ENCODE measurements at places on chromosomes 7 and 10.
A peak's percentile ranks its signal among the peaks of the same experiment; 100 is the strongest.

GRCh38 chr10:29535778-29536453 lies 98.9 kb downstream of the SVIL start:
- no peak for DNase-seq

DNA sequence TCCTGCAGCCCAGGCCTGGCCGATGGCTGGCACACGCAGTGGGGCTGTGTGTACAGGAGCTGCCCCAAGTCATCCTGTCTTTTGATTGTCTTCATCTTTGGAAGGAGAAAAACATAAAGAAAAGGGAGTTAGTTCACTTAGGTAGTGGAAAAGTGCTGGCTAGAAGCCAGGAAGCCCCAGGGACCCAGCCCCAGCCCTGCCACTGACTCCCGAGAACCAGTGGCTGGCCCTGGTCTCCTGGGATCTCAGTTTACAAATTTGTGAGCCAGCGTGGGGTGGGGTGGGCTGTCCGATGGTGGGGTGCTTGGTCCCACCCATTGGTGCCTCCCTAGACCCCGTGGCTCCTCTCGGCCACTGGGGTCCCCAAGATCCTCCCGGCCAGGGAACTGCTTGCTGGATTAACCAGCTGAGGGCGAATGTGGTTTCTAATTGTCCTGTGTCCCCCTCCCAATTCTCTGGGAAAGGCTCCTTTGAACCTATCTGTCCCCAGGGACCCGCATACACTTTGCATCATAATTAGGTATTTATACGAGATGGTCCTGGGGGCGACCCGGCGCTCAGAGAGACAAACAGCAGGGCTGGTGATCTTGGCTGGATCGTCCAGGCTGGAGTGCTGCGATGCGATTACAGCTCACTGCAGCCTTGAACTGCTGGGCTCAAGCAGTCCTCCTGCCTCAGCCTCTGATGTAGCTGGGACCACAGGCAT lies 16.3 kb upstream of the CHST12 start:
- DNase-seq, result no peak

GRCh38 chr7:134669845-134670373 lies 23.3 kb downstream of the BPGM start:
- peak; percentile 96 for DNase-seq

DNA sequence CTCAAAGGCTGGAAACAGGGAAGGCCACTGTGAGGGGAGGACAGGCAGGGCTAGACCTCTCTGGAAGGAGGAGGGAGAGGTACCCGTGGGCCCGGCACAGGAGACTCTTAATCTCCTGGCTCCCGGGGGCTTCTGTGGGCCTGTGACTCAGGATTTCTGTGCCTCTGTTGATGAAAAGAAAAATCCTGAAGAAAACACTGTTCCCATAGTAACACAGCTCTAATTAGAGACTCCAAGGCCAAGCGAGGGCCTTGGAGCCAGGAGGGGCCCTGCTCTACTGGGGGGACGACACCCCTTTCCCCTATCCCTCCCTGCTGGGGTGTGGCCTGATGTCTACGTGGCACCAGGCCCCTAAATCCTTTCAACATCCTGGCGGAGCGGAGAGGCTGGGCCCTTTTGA lies 174.1 kb upstream of the TNRC18 start:
- no peak for DNase-seq

DNA sequence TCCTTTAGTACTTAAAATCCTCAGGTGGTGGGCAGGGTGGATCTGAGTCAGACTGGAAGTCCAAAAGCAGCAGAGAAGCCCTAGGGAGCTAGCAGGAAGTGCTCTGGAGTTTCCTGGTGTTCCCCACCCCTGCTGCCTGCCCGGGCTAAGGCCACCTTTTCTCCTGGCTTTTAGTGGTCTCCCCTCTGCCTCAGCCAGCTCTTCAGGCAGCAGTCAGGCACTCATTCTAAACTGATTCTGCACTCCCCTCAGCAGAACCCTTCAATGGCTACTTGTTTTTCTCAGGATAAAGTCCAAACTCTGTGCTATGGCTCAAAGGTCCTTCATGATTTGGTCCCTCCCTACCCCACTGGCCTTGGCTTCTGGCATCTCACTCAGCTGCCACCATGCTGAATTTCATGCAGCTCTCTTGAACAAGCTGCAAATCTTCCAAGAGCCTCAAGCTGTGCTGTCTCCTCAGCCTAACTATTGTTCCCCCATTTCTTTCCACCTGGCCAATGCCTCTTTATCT lies 28.9 kb upstream of the DNMBP start:
- DNase-seq, result no peak

DNA sequence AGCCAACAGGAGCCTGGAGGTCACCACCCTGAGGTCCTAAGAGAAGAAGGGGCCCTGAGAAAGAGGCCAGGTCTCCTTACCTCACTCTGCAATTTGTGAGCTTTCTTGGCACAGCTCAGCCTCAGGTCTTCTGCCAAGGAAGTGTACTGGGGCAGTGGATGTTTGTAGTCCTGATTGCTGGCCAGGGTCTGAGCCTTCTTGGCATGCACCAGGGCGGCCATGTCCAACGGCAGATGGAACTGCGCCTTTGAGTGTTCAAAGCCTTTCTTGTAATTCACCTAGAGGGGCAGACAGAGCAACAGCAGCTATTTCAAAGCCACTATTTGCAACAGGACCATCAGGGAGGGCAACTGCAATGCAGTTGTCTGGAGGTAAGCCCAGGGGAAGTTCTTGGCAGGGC lies 51.7 kb downstream of the NRAP start:
- no peak for DNase-seq

- no peak for DNase-seq
Measured at GRCh38 chr10:133544506-133544905, 17.3 kb downstream of the CYP2E1 start.

GRCh38 chr7:25068502-25069213 lies 56.4 kb downstream of the CYCS start:
- no peak for DNase-seq

DNA sequence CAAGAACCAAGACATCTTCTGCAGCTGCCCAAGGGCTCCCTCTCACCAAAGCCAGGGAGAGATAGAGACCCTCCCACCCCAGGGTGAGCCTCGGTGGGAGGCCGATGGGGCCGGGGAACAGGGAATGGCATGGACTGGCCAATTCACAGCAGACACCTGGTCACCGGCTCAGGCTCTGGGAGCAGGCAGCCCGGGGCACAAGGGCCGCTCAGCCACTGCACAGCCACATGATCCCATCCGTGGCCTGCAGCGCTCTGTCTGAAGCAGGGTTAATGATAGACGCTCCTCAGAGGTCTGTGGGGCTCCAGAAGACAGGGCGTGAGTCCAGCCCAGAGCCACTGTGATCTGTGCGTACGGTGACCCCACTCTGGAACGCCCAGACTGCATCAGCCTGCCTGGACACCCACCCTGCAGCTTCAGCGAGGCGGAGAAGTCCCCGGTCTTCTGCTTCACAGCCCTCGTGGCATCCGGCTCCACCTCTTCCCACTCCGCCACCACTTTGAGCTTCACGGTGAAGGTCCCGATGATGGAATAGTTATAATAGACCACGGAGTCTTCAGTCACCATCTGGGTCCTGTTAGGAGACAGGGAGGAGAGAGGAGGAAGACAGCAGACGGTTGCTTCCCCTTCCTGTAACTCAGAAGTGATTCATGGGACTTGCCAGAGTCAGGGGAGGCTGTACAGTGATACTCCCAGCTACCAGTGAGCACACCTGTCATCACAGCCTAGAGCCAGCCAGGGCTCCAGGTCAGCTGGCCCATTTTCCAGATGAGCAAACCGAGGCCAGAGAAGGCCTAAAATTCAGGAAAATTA lies 14.0 kb downstream of the TMEM130 start:
- DNase-seq, result no peak

GRCh38 chr10:97525086-97525485 lies 26.4 kb downstream of the UBTD1 start:
- no peak for DNase-seq

DNA sequence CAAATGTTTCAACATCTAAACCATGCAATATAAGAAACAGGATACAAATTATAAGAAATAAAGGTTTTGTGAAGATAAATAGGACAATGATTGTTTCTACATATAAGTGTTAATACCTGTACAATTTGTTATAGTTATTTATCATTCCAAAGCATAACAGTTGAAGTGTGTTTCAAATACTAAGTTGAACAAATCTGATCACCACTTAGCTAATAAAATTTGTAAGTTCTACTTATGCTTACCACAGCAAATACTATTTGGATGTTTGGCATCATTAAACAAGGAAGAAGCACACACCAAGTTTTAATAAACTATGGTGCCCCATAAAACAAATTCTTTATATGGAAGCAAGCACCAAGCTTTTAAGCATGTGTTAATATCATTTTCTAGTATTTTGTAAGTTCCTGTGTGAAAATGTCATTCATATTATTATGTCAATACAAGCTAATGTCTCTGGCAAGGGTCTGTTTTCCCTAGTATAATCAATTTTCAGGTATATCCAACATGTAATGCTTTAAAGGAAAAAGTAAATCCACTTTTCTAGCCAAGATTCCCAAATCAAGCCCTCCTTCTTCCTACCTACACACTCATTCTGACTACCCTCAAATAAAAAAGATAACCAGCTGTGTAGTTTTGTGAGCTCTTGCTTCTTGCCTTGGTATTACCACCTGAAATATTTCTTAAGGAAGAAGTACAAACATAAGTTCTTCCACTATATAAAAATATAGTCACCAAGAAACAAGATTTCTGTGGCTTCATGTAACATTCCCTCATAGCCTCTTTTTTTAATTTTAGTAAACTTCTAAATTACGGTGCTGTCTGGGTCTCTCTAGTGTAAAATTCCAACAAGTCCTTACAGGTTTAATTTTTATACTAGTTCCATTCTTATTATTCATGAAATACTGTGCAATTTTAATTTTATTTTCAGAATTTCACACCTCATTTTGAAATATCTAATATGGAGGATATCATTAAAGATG lies 9.2 kb downstream of the SKAP2 start:
- DNase-seq, result no peak

DNA sequence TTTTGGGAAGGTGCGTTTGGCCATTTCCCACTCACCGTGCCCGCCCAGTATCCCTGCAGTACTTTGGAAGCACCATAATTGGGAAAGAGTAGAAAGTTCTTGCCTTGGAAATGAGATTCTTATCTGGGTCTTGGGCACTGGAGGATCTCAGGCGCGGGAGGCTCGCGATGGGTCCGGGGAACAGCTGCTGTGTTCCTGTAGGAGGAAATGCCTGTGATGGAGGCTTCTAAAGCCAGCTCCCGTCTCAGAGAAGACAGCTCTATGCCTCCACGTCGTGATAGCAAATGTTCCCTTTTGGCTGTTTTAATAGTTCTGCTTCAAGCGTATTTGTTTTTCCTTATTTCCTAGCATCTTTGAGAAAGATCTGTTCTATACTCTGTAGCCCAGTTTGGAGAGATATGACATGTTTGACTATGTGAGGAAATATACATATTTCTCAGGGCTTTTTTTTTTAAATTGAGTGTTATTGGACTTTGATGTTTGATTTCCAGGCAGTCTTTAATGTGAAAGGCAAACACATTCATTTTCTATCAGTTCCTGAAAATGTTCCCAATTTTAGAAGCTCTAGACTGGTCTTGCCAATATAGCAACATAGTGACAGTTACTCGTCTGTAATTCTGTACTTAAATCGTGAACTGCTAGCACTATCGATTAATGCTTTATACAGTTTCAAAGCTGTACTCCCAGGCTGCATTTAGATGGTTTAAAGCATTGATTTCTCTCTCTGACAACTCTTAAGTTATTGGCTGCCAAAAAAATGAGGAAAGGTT lies 280.8 kb downstream of the DPP6 start:
- no peak for DNase-seq

DNA sequence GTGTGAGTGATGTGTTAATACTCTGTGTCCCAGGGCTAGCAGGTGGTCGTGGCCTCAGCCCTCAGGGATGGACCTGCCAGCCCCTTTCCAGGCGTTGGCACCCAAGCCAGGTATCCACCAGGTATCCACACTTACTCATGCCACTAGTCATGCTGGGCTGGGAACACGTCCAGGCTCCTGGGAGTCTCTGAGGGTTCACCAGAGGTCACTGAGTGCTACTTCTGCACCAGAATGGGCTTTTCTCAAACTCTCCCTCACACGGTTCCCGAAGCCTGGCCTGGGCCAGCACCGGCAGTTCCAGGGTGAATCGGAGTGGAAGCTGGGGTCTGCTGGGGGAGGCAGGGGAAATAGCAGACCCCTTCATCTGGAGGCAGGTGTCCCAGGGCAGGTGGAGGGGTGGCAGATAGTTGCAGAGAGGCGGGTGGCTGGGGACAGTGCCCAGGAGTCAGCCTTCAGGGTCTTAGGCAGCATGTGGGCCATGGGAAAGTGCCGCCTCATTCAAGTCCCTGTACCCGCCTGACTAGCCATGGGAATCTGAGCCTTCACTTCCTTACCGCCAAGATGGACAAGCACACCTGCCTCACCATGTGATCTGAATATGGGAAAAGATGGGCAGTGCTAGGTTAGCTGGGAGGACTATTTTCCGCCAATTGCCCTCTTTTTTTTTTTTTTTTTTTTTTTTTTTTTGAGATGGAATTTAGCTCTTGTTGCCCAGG lies 95.5 kb upstream of the GTF2I start:
- no peak for DNase-seq

- peak; percentile 68 for DNase-seq
Measured at GRCh38 chr10:100508691-100509150, 10.9 kb downstream of the SEC31B start.

DNA sequence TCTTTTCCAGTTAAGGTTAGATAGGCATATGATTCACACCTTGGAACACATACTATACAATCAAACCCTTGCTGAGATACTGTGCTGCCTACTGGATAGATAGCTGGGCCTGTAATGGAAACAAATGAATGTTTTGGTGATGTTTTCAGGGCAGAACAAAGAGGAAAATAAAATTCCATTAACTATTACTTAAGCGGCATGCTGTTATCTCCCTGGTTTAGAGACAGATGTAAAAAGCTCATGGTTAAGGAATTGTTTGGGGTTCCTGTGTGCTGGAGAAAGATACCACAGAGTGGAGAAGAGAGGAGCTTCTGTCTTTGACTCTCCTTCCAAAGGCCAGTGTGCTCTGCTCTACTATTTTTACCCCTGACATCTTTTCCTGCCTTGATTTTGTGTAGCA lies 341.1 kb downstream of the PLXDC2 start:
- no peak for DNase-seq

- peak; percentile 73 for DNase-seq
Measured at GRCh38 chr10:27252267-27253000, 11.8 kb upstream of the ACBD5 start.

DNA sequence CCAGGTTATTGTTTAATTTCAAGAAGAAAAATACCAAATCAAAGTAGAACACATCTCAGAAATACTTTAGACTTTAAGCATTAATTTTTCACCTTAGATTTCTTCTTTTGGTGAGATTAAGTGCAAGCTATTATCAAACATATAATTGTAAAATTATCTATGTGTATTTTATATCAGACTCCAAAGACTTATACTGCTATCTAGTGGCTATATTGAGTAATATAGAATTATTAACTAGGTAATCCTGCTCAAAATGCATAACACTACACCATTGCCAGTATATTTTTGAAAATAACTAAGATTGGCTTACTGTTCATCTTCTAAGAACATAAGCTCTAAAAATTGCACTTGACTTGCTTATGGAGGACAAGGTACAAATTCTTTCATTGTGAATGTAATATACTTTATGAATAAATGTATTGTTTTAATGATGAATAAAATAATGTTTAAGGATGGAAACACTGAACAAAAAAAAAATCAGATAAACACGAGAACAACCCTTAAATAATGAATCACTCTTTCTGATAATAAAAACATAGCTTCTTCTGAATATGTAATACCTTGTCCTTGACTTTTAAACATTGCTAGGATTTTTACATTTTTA lies 86.7 kb upstream of the GNAI1 start:
- no peak for DNase-seq

GRCh38 chr10:3002304-3002703 lies 65.0 kb upstream of the PFKP start:
- DNase-seq, result no peak

Data from CD4-positive, alpha-beta T cell treated with Interleukin-4 for 4 hours (primary cell).